ENCODE measurements at places on chromosomes 1 and 21.

DNA sequence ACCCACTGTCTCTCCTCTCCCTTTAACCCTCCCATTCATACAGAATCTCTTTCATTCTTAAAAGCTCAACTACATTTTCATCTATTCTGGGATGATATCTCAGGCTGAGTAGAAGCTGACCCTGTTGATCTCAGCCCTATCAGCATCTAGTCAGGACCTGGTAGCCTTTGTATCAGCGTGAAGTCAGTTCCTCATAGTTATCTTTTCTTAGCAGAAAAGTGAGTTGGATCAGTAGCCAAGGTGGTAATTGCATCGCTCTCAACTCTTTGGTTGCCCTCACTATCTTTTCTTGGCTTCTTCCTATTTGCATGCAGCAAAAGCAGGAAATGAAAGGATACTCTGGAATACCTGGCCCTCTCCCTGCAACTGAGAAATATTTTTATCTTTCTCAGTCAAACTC, 13.6 kb upstream of the GOLT1A start:
- no peak for DNase-seq

DNA sequence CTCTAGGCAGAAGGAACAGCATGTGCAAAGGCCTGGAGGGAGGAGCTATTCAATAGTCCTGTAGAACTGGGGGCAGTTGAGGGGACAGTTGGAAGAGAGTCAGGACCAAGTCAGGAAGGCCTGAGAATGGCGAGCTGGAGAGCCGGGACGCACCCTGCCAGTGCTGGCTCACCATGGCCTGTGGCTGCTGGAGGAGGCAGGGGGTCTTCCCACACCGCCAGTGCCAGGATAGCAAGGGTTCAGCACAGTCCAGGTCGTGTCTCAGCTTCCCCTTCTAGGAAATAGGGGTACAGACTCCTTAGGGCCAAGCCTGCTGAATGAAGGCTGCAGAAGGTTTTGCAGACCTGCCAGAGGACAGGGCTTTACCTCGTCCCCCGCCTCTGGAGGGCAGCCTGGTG, 7.3 kb downstream of the PODN start:
- DNase-seq: no peak

DNA sequence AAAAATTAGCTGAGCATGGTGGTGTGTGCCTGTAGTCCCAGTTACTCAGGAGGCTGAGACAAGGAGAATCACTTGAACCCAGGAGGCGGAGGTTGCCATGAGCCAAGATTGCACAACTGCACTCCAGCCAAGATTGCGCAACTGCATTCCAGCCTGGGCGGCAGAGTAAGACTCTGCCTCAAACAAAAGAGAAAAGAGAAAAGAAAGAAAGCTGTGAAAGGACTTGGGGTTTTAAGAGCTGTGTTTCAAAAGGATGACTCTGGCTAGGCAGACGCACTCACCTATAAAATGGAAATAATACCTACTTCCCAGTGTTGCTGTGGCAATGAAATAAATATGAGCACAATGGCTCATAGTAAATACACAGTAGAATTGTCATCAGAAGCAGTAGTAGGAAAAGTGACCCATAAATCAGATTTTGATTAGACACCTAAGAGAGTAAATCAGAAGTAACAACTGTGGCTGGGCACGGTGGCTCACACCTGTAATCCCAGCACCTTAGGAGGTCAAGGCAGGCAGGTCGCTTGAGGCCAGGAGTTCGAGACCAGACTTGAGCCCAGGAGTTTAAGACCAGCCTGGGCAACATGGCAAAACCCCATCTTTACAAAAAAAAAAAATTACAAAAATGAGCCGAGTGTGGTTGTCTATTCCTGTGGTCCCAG, 45.9 kb upstream of the PUM1 start:
- no peak for DNase-seq

DNA sequence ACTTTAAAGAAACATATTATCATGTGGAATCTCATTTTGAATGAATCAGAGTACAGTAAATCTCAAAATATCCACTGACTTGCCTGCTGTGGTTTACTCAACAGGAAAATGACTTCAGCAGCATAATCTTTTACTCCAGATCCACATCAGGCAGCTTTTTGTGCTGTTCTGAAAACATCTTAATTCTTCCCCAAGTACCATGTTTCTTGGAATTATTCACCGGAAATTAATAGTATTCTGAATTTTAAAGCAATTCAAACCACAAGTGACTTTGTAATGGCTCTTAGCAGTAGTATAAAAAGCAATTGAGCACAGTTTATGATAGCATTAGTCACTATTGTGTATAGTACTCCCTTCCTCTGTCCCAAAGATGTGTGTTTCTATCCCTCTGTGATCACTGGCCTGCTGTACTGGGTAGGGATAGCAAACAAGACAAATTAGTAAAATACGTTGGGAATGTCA, 64.2 kb upstream of the ERRFI1 start:
- no peak for DNase-seq

DNA sequence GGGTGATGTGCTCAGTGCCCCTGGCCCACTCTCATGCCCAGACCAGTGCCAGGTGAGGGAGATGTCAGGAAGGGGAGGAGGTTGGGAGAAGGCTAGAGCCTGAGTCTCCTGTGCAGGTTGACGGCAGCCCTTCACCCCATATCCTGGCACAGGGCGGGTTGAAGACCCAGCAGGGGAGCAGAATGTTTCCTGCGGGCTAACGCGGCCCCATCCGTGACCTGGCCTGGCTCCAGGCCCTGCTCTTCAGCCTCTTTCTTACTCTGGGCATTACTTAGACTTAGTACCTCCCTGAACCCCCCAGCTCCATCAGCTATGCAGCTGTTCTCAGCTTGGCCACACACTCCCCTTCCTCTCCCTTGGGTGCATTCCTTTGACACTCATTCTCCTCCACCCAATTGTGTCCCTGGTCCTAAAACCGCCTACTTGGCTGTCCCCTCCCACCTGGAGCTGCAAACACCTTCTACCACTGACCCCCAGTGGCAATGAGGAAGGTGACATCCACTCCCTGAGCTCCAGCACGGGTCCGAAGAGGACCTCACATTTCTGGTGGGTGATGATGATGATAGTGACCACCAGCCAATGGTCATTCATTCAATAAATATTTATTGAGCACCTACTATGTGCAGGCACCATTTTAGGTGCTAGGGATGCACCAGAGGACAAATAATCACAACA, 179.0 kb downstream of the PTPRU start:
- DNase-seq: no peak

- DNase-seq: no peak
These were observed 2.0 kb downstream of the GPX7 start for GRCh38 chr1:52604063-52604770.

DNA sequence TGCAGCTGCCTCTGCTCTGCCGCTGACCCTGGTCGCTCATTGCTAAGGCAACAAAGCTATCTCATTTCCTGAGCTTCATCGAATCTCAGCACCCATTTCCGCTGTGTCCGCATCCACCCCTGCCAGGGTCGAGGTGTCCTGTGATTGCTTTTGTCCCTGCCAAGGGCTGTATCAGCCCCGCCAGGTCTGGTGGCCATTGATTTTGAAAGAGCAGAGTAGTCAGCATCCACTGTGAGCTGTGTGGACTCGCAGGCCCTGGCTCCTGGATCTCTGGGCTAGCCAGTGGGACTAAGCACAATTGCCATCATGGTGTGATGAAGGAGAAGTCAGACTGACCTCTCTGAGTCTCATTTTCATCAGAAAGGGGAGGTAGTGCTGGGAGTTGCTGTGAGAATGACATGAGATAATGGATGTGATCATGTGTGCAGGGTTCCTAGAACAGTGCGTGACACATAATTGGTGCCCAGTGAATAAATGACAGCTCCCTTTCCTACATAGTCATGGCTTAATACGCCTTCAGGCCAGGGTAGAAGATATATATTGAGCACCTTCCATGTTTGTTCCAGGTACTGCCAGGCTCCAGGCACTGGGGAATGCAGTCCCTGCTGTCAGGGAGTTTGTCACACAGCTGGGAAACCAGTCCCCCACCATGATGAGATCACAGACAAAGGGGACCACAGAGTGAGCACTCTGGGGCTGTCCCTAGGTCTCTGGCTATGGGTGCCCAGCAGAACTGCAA, 32.1 kb downstream of the NAV1 start:
- DNase-seq: no peak

DNA sequence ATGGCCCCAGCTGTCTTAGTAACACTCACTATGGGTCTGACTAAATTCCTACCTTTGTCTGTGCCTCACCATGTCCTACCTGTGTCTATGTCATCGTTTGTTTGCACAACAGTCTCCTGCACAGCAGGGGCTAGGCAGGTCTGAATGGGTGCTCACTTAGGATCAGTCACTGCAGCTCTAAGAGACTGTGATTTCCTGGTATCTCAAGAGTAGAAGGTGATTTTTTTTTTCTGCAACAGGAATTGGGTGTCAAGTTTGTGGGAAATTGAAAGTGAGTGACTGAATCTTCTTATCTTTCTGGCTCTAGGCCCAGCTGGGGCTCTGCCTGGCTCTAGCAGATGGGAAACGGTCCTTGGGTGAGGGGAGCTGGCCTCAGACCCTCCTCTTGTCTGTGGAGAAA, 46.4 kb upstream of the TRABD2B start:
- DNase-seq: no peak

GRCh38 chr1:145891587-145892485, 6.2 kb upstream of the ANKRD35 start:
- DNase-seq: peak; percentile 46

GRCh38 chr1:226405411-226405988, 2.4 kb downstream of the PARP1 start:
- DNase-seq: peak; percentile 39

GRCh38 chr1:43566382-43567044, 35.8 kb downstream of the PTPRF start:
- no peak for DNase-seq

DNA sequence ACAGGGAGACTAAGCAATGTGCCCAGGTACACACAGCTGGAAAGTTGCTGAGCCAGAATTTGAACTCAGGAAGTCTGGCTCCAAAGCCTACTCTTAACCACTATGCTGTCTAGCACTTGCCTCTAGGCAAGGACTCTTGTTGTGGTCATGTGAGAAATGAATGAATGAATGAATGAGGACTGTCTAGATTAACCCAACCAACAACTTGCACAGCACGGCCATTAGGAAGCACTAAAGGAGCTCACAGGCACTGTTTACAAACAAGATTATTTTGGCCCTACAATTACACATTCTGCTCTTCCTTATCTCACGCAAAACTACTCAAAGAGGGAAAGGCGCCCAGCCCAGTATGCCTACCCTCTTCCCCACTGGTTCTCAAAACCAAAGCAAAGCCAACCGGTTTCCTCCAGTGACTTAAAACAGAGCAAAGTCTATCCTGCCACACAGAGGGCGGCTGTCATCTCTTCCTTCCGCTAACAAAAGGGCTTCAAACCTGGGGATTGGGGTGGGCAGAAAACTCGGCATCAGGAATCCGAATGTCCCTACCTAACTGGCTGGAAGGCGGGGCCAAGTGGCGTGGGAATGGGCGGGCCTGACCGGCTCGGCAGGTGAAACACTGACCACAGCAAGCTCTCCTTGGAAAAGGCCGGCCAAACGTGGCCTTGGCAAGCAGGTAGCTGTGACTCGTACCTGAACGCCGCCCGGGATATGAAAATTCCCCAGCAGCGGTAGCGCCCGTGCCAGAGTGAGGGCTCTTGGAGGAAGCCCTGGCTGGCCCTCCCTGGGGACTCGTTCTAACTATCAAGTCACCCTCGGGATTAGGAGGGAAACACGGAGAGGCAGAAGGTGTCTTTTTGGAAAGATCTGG, 948 bp downstream of the STK40 start:
- DNase-seq: peak; percentile 44

DNA sequence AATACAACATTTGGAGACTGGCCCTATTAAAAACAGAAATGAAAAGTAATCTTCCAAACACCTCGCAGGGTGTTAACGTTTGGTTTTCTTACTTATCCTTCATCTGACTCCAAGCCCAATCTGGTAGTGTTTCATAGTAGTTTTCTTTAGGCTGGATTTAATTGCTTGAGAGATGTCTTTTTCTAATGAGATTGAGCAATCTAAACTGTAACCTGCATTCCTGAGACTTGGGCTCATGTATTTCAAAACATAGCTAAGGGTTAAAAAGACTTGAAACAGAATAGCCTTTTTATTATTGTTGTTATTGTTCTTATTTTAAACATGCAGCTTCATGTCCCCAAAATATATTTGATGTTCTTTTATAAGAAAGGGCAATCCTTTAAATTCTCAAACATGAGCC, 278.9 kb downstream of the TGFB2 start:
- DNase-seq: no peak

DNA sequence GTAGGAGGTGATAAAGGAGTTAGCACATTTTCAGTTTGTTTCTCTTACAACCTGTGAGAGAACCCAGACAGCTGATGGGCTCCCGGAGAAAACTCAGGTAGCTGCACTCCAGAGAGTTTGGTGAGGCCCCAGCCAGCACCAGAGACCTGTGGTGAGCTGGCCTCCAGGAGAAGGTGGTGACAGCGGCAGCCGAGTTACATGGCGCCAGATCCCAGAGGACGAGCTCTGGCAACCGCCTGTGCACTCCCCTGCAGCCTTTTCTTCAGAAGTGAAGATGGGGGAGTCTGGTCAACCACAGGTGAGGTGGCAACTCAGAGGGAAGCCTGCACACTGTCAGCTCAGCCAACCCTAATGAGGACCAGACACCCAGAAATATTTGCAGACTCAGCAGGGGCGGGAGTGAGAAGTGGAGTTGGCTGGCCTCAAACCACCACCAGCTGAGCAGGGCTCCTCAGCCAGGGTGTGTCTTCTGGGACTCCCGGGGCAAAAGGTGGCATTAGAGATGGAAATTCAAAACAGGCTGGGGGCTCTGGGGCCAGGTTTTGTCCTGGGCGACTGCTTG, 209.7 kb downstream of the SETD4 start:
- no peak for DNase-seq

DNA sequence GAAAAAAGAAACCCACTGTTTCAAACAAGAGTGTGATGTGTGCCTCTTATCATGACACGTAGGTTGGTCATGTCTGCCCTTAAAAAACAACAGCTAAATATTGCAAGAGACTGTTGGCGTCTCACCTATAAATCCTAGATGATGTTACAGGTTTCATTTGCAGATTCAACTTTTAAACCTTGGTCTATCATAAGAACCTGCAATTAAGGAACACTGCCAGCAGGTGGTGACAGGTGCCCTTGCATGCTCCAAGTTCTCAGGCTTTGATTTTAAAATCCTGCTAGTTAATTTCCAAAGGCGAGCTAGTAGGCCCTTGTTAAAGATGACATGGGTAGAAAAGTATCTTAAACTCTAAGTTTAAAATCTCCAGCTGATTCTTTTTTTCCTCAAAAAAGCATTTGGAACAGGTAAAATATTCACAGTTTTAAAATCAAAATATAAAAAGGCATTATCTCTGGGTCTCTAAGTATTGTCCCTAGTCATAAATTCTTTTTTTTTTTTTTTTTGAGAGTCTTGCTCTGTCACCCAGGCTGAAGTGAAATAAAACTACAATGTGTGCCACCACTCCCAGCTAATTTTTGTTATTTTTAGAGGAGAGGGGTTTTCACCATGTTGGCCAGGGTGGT, 39.1 kb downstream of the CLSTN1 start:
- DNase-seq: no peak

- no peak for DNase-seq
These were observed 62.3 kb upstream of the COL11A1 start for GRCh38 chr1:103170609-103171008.

GRCh38 chr1:217943361-217943760, 312.2 kb downstream of the SPATA17 start:
- DNase-seq: no peak

GRCh38 chr1:25561421-25562100, 18.2 kb downstream of the LDLRAP1 start:
- DNase-seq: no peak

- DNase-seq: no peak
These were observed 51.0 kb downstream of the CR1L start for GRCh38 chr1:207695891-207696290.

- DNase-seq: no peak
These were observed 6.7 kb downstream of the GADD45A start for GRCh38 chr1:67691712-67692111.

- DNase-seq: no peak
These were observed 145.6 kb downstream of the MRPL39 start for GRCh38 chr21:25461725-25462124.

GRCh38 chr1:112548547-112548946, 39.8 kb downstream of the WNT2B start:
- DNase-seq: no peak
